NK-92 treated with Interleukin-12 subunit alpha and Interleukin-12 subunit beta, amount 100 ng/mL, for 24 hours (cell line): ENCODE measurements at places on chromosomes 5 and 9.

DNA sequence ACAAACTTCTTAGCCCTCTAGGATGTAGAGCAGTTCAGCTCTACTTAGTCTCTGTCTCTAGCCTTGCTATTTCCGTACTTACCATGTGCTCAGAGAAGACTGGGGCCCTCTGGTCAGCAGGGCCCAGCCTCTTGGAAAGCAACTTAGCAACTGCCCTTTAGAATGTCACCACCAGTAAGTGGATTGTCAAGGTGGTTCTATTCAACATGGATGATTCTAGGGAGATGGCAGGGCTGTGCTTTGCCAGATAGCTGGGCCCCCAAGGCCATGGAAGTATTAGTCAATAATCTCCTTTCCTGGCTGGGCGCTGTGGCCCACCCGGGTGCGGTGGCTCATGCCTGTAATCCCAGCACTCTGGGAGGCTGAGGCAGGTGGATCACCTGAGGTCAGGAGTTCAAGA, 177.6 kb upstream of the MVB12B start:
- DNase-seq = no peak

DNA sequence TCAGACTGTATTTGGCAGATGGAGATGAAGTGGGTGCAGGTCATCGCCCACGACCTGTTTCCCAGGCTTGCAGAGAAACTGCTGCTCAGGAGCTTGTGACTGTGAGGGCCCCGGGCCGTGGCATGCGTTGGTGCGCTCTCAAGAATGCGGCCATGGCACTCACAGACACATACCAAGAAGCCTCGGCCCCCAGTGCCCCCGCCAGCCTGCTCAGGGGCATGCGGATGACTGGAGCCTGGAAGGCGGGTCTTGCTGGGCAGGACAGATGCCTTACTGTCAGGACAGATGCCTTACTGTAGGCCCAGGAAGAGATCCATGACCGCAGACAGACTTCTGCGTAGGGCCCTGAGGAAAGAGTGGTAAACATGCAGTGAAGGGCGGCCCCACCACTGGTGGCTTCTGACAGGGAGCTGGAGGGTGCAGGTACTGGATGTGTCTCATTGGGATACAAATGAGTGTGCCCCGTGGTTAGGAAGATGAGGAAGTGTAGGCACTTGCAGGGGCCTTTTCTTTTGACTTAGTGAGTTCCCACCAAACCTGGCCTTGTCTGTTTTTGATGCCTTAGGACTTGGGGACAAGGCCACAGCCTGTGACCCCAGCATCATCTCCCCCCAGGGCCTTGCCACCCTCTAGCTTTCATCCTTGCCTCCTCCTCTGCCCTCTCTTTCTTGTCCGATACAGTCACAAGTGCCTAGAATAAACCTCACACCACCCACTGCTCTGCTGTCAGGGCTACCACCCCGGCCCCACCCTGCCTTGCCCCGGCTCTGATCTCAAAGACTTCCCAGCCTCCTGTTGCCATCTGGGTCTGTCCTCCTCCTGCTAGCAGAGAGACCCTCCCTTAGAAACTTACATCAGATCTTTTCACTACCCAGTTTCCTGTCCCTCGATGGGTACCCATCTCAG, 68.8 kb upstream of the ABL1 start:
- DNase-seq = no peak

DNA sequence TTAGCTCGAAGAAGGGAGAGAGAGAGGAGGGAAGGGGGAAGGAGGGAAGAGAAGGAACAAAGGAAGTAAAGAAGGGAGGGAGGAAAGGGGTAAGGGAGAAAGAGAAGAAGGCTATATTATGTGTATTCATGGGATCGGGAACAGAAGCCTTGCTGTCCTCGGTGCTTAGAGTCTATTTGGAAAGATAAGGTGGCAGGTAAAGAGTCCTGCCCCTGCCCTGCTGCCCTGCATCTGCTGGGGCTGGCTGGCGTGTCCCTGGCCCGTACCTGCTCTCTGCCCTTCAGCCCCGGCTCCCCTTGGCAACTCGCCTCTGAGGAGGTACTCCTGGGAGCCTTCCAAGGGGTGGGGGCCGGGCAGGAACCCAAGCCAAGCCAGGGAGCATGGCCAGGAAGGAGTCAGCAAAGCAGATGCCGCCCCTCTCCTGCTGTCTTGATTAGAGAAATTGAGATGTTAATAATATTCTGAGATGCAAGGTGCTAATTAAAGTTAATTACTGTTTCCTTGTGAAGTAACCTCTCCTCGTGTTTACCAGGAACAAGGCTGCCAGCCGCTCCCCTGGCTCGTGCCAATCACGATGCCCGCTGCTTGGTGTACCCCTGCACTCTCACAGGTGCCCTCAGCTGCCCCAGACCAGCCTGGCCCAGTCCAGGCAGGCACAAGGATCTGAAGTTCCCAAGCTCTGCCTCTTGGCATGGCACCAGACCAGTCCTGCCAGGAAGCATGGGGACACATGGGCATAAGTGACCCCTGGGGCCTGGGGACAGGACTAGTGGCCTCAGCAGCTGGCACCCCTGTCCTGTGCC, 36.6 kb downstream of the PCDH1 start:
- DNase-seq = no peak

DNA sequence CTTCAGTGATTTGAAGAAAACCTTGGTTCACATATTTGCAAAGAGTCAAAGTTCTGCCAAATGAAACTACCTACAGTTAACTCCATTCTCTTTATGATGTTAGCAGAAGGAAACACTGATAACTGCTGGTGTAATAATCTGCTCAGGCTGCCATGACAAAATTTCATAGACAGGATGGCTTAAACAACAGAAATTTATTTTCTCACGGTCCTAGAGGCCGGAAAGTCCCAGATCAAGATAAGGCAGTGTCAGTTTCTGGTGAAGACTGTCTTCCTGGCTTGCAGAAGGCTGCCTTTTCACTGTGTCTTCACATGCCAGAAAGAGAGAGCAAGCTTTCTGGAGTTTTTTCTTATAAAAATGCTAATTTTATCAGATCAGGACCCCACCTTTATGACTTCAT, 102.4 kb upstream of the PARP8 start:
- no peak for DNase-seq

DNA sequence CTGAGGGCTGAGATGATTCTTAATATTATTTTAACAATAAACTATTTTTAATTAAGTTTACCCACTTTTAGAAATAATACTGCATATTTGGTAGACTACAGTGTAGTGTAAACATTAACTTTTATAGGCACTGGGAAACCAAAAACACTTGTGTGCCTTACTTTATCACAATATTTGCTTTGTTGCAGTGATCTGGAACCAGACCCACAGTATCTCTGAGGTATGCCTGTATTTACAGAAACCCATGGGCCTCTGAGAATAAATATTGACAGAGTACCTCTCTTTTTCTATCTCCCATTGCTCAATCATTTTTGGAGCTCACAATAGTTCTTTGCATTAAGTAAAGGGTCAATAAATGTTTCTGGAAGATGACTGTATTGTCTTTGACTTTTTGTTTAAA, 73.3 kb downstream of the SLCO4C1 start:
- DNase-seq = no peak

GRCh38 chr9:32430720-32431119, 46.3 kb downstream of the ACO1 start:
- DNase-seq = no peak

DNA sequence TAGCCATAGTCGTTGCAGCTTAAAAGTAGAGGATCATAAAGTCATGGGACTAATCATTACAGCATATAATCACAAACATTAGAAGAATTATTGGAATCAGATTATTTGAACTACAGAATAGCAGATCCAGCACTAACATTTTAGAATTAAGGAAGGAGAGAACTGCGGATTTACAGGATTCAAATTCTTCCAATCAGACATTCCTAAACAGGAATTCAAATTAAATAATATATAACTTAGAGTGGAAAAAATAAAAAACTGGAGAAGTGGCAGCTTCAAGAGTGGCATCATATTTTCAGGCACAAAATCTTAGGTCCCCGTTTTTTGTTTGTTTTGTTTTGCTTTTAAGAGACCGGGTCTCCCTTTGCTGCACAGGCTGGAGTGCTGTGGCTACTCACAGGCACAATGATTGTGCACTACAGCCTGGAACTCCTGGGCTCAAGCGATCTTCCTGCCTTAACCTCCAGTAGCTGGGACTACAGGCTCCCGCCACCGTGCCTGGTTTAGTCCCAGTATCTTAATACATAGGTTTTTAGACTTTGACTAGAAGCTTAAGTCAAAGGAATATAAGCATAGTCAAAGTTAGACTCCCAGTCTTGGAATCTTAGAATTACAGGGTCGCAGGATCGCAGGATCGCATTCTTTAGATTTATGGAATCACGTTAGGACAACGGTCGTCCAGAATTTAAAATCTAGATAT, 2.1 kb upstream of the FOXE1 start:
- no peak for DNase-seq

GRCh38 chr9:90296539-90296938, 346.1 kb downstream of the DIRAS2 start:
- no peak for DNase-seq

GRCh38 chr9:9783711-9784110, 829.1 kb downstream of the PTPRD start:
- DNase-seq = no peak

DNA sequence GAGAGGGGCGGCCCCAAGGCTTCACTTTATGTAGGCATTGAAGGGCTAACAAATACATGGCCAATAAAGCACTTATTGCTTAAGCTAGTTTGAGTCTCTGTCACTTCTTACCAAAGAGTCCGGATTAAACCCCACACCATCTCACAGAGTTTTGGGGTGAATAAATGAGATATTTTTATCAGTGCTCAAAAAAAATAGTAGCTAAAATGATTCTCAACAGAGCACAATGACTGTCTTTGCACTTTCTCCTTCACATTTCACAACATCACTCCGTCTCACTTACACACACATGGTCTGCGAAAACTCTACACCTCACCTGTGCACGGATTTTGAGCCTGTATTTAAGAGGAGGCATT, 92.9 kb downstream of the LMX1B start:
- no peak for DNase-seq

GRCh38 chr9:121021301-121021700, 28.8 kb downstream of the C5 start:
- DNase-seq = no peak

DNA sequence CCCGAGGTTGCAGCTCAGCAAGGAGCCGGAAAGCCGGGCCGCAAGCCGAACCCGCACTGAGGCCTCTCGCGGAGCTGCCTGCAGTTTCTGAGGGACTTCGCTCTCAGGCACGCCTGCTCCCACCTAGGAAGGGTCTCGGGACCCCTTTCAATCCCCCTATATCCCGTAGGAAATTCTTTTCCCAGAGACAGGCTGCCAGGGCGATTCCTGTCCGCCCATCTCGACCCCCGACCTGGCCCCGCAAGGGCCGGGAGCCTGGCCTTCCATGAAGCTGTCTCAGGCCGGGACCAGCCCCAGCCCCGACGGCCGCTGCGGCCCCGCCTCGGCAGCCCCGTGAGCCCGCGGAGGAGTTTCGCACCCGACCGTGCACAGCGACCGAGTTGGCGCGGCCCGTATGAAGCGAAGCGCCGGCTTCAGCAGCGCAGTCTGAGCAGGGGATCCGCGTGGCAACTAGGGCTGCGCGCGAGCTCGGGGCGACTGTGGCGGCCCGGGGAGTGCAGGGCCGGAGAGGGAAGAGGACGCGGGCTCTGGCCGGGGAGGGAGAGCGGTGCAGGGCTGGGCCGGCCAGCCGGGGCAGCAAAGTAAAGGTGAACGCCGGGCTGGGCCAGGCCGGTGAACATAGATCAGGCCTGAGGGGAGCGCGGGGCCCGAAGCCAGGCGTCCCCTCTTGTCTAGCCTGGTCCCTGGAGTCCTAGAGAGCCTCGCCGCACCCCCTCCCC, 977 bp upstream of the PRDM12 start:
- no peak for DNase-seq

DNA sequence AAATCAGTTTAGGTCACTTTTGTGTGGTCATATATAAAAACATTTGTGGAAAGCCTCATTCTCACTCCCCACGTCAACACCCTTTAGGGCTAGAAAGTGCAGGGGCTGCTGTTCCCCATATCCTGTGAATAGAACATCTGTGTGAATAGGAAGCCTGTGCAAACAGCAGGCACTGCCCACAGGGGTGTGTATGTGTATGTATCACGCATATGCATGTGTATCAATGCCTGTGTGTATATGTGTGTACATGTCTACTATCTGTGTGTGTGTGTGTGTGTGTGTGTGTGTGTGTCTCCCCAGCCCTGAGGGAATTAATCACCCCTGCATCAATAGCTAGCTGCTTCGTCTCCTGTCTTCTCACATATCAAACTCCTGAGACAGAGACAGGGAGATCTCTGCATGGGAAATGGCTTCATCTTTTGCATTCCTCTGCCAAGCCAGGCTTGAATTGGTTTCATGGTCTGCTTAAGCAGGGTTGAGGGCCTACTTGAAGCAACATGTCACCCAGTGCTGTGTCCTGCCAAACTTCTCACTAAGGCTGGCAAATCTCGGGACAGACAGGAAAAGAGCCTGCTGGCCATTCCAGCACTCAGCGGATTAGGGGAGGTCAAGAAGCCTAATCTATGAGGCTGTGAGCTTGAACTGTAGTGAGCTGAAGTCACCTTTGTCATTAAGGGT, 265.8 kb downstream of the ADAMTSL1 start:
- DNase-seq = no peak

DNA sequence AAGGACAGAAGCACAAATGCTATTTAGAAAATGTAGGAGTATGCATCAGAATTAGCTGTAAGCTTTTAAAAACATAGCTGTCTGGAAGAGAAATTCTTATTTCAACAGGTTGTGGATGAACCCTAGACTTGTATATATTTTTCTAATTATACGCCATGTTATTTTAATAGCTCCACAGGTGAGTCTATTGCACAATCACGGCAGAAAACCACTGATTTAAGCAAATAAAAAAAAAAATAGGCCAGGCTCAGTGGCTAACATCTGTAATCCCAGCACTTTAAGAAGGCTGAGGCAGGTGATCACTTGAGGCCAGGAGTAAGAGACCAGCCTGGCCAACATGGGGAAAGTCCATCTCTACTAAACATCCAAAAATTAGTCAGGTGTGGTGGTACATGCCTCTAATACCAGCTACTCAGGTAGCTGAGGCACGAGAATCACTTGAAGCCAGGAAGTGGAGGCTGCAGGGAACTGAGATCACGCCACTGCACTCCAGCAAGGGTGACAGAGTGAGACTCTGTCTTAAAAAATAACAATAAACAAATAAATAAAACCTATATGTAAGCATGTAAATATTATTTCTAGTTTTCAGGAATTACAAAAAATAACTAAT, 11.7 kb downstream of the TRIM23 start:
- DNase-seq = no peak

DNA sequence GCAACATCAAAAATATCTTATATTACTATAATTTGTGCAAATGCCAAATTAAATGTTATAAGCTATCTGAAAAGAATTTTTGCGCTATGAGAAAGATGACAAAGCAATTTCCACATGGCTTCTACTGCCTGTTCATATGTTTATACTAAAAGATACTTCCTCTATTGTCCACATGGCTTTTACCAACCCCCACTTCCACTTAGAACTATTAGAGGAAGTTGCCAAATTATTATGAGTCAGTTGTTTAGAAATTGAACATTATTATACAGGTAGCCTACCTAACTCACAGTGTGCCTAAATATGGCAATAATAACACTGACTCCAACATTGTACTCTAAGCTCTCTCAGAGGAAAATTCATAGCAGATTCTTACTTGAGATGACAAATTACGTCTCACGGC, 37.6 kb upstream of the SLC27A6 start:
- no peak for DNase-seq
